ENCODE measurements at places on chromosomes 4 and X.

GRCh38 chr4:81040012-81040659 is 9.6 kb downstream of the BMP3 start:
- no peak for DNase-seq

DNA sequence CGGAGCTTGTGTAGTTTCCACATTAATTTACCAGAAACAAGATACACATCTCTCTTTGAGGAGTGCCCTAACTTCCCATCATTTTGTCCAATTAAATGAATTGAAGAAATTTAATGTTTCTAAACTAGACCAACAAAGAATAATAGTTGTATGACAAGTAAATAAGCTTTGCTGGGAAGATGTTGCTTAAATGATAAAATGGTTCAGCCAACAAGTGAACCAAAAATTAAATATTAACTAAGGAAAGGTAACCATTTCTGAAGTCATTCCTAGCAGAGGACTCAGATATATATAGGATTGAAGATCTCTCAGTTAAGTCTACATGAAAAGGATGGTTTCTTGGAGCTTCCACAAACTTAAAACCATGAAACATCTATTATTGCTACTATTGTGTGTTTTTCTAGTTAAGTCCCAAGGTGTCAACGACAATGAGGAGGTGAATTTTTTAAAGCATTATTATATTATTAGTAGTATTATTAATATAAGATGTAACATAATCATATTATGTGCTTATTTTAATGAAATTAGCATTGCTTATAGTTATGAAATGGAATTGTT is at the start of gene FGB:
FGB (plus strand) TSS at position 315 of the 558 bp plus-strand sequence; CDS start at position 323, 8 bp downstream.
- no peak for DNase-seq

DNA sequence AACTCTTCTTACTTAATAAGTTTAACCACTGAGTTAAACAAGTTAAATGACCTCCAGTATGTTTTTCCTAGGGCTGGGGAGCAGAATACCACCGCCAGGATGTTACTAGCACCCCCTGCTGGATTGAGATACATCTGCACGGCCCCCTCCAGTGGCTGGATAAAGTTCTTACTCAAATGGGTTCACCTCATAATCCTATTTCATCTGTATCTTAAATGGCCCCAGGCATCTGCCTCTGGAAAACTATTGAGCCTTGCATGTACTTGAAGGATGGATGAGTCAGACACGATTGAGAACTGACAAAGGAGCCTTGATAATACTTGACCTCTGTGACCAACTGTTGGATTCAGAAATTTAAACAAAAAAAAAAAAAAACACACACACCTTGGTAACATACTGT is 61.5 kb upstream of the MMAA start:
- DNase-seq, result peak; percentile 35

- DNase-seq, result no peak
Measured at GRCh38 chr4:70522626-70523025, 4.3 kb downstream of the AMTN start.

- DNase-seq, result no peak
Measured at GRCh38 chr4:106162278-106162677, 153.7 kb downstream of the TBCK start.

GRCh38 chr4:88002786-88003185 is 4.6 kb upstream of the PKD2 start:
- DNase-seq, result no peak
